ENCODE measurements at places on chromosomes 16 and 17. TPM values are rescaled to one million over a fixed set of nuclear protein-coding genes. Genes with fewer than 3 reads are reported as not detected.

Gene ZPBP2
- total RNA-seq = not detected

Gene ZNF385C
- not detected for total RNA-seq

Gene PNMT
- 0.19 TPM for total RNA-seq

Gene SMTNL2
- total RNA-seq = not detected

Gene MEIOC
- total RNA-seq = 0.22 TPM

Gene BAHCC1
- total RNA-seq = not detected

Gene RCVRN
- not detected for total RNA-seq

Gene CDK5R1
- 4.1 TPM for total RNA-seq

Gene WNT3
- not detected for total RNA-seq

Gene GPR142
- not detected for total RNA-seq

Measured in activated CD4-positive, alpha-beta T cell treated with anti-CD3 and anti-CD28 coated beads, Interleukin-2, amount 10 ng/mL, durations not matched to agents 7 days and 5 days (primary cell).